Prostate gland (tissue), 2 donors: ENCODE measurements at places on chromosomes 16 and 17. TPM values are rescaled to one million over a fixed set of nuclear protein-coding genes. Genes with fewer than 3 reads are reported as not detected.

Gene CA5A
- not detected for total RNA-seq

Gene C16orf96
- total RNA-seq = 3.8 TPM

Gene C16orf74
- 17.4 TPM for total RNA-seq

Gene CXCL16
- 27.9 TPM for total RNA-seq

DNA sequence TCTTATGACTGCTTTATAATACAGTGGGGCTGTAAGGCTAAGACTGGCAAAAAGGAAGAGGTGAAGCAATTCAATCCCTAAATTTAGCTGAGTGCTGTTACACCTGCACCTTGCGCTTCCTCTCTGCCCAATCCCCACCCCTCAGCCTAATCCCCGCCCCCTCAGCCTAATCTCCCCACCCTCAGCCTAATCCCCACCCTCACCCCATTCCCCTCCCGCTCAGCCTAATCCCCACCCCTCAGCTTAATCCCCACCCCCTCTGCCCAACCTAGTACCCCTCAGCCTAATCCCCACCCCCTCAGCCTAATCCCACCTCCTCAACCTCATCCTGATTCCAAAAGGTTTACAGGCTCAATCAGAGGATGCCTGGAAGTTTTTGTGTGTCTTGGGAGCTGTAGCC, 155.5 kb downstream of the PMP22 start:
- no peak for DNase-seq

DNA sequence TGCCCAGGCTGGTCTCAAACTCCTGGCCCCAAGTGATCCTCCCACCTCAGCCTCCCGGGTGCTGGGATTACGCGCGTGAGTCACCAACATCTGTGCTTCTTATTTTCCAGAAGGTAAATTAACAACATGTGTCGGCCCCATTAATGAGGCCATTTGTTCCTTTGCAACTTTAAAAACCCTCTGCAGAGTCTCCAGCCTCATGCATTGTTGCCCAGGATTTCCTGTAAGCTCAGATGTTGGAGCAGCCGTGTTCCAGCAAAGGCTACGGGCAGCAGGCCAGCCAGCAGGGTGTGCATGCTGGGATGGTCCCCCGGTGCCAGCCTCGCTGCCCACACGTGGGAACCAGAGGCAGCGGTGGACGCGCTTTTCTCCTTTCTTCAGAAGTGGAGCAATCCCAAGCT, 19.1 kb upstream of the HEXD start:
- no peak for DNase-seq

DNA sequence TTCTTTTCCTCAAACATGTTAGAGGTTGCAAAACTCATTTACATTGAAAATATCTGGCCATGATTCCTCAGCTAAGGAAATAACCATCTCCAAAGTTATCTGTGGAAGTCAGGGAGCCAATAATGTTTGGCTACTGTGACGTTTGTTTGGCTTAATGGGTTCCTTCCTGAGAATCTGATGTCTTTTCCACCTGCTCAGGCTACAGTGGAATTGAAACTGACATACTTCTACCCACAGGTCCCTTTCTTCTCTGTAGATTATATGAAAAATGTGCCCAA, 221.1 kb upstream of the XYLT1 start:
- no peak for DNase-seq

Gene KRT13
- total RNA-seq = 38.4 TPM

Gene CCDC200
- total RNA-seq = not detected

Gene TEN1
- 25.1 TPM for total RNA-seq

DNA sequence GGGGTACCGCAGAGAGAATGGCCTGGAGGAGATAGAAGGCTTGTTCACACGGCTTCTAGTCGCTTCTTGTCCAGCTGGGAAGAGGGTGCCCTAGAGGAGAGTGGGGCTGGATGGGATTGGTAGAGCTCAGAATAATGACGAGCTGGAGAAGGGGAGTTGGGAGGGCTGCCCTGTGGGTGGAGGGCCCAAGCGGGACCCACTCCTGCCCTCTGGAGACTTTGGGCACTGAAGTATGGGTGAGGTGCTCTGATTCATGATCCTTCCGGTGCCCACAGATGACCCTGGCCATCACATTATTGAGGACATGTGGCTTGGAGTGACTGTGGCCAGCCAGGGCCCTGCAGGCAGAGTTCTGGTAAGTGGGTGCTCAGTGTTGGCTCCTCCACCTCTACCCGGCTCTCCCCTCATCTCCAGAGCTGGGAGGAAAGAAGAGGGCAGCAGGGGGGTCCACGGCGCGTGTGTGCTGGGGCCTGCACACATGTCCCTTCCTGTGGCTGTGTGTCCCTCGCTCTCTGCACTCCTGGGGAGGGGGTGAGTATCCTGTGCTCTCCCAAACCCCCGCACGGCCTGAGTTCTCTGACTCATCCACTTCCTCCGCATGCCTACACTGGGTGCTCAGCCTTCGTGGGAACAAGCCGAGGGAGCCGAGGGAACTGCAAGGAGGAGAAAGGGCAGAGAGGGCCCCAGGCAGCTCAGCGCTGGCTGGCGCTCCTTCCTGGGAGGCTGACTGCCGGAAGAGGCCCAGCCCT, 8.5 kb downstream of the ITGA3 start:
- DNase-seq = peak; percentile 51

DNA sequence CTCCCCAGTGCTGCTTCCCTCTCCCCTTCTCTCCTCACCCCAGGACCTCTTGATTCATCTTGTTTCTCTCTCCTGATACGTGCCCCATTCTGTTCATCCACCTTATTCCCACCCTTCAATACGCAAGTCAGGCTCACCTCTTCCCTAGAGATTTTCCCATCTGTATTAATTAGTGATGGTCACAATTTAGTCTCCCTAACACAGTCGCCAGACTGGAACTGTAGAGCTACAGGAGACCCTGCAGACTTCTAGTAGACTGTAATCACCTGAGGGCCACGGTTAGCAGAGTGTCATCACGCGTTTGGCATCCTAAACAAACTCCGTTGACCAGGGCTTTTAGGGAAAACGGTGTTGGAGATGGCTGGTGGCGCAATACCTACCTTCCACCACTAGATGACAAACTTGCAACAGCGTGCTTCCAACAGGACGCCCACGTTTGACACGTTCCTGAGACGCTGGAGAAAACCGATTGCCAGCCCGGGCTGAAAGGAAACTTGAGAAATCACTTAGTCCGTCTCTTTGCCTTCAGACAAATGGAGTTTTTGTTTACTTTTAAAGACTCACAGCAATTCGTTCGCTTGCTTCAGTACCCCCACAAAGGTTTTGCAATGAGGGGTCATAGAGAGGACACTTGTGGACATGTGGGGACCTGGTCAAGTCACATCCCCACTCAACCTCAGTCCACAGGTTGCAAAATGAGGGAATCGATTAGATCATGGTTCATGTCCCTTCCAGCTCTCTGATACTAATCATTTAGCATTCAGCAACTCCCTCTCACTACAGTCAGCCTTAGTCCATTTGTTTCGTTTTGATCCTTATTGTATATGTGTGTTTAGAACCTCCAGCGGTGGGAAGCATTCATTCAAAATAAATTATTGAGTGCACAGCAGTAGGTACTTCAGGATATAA, 20.6 kb downstream of the MYL4 start:
- DNase-seq = peak; percentile 85

Gene GDPD3
- 2.4 TPM for total RNA-seq

GRCh38 chr16:50271148-50272041, 5.0 kb downstream of the ADCY7 start:
- DNase-seq = no peak

GRCh38 chr17:47703191-47703591, 9.2 kb downstream of the TBKBP1 start:
- DNase-seq = no peak

DNA sequence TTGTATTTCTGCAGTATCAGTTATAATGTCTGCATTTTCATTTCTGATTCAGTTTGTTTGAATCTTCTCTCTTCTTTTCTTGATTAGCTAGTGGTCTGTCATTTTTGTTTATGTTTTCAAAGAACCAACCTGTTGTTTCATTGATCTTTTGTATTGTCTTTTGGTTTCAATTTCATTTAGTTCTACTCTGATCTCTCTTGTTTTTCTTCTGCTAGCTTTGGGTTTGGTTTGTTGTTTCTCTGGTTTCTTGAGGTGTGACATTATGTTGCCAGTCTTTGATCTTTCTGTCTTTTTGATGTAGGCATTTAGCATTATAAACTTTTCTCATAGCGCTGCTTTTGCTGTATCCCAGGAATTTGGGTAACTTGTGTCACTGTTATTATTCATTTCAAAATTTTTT, 107.2 kb downstream of the PHKB start:
- DNase-seq = no peak
